ENCODE measurements at places on chromosomes 6 and 20.

GRCh38 chr6:1263039-1263849, 48.7 kb upstream of the FOXQ1 start:
- DNase-seq = no peak

DNA sequence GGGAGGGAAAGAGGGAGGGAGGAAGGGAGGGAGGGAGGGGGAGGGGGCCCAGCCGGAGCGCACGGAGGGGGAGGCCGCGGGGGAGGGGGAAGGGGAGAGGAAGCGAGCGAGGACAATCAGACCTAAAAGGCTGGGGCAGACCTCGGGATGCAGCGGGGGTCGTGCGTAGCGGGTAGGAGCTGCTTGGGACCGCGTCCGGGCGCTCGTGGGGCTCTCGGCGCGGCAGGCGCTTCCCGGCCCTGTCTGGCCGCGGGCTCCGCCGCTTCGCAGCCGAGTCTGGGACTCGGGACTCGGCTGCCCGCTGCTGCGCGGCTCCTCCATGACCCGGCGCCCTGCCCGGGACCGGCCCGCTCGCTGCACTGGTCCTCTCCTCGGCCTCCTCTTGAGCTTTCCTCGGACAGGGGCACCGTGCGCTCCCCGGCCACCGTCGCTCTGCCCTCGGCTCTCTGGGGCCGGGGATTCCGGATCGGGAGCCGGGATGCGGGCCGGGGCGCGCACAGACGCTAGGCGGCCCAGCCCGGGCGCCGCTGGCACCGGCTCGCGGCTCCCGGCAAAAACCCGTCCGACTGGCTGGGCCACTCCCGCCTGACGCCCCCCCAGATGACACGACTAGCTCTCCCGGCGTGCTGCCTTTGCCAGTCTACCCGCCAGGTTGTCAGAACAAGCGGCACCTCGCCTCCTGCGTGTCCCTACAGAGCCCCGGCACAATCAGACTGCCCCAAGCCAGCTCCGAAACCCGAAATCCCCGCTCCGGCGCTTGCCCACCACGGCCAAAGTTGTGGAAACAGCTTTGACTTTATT, 2.2 kb downstream of the TFAP2A start:
- no peak for DNase-seq

GRCh38 chr6:53011979-53012378, 16.9 kb upstream of the GSTA4 start:
- no peak for DNase-seq

DNA sequence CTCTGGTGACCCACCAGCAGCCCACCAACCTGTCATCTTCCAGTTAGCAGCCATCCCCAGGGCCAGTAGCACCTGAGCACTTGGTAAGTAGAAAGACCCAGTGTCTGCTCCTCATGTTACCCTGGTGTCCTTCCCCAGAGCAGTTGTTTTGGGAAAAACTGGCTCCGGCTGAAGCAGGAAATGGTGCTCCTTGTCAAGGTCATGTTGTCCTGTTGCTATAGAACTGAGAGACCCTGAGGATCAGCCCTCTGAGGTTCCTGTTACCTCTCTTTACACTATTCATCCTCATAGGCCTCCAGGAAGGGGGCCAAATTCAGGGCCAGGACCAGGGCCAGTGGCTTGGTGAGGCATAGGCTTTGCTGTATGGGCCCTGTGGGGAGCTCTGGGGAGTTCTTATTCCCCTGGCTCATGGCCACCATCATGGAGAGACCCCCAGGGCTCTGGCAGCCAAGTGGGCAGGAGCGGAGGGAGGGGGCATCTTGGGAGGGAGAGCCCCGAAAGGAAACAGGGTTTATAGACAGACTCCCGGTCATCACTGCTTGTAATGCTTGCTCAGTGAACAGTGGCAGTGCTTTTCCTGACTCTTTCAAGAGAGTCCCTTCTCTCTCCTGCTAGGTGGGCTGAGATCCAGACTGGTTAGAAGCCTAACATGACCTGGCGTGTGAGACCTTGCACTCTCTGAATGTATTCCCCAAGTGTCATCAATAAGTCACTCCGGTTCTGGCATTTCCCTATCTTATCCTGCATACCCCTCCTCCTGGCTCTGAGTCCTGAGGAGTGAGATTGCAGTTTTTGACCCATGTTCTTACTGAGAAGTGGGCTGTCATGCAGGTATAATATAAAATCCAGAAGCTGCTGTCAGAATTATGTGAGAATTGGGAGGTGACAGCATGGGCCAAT, 50.7 kb downstream of the PPARD start:
- no peak for DNase-seq

- DNase-seq = no peak
Measured at GRCh38 chr6:78611102-78611620, 256.2 kb upstream of the IRAK1BP1 start.

DNA sequence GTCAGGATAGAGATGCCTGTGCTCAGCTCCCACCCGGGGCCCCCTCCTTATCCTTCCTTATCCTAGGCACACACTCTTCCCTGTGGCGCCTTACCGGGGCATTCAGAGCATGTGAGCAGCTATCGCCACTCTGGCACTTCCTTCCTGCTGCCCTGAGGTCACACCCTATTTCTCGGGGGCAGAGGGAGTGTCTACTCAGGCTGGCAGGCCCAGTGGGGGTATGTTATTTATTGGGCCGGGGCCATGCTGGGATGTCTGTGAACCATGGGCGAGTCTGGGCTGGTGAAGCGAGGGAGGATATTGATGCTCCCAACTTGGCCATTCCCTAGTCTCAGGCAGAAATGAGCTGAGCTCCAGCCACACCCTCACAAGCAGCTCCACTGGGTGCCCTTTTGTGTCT, 3.9 kb upstream of the LY6G6D start:
- DNase-seq = no peak

DNA sequence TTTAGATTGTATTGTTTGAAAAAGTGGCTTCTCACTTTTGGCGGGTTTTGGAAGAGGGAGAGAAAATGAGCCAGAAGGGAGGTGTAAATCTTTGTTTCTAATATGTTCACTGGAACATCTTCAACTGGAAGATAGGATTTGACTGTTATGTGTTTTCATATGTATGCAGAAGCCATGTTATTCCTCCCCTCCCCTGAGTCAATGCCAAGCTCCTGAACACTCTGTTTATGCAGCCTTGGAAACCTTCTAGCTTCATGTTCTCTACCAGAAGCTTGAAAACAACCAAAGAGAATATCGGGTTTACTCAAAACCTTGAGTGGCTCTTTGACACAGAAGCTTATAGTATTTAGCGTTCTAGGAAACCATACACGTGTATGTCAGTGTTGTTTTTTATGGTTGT, 279.1 kb downstream of the PRL start:
- no peak for DNase-seq

DNA sequence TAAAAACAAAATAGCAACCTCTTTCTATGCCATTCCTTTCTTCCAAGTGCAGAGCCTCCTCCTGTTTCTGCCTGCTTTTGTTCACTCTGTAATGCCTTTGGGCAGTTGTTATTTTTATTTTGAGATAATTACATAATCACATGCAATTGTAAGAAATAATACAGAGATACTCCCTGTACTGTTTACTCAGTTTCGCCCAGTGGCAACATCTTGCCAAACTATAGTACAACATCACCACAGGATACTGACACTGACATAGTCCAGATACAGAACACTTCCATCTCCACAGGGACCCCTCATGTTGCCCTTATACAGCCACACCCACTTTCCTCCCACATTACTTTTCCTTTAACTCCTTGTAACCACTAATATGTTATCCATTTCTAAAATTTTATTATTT, 59.7 kb downstream of the BANF2 start:
- no peak for DNase-seq

DNA sequence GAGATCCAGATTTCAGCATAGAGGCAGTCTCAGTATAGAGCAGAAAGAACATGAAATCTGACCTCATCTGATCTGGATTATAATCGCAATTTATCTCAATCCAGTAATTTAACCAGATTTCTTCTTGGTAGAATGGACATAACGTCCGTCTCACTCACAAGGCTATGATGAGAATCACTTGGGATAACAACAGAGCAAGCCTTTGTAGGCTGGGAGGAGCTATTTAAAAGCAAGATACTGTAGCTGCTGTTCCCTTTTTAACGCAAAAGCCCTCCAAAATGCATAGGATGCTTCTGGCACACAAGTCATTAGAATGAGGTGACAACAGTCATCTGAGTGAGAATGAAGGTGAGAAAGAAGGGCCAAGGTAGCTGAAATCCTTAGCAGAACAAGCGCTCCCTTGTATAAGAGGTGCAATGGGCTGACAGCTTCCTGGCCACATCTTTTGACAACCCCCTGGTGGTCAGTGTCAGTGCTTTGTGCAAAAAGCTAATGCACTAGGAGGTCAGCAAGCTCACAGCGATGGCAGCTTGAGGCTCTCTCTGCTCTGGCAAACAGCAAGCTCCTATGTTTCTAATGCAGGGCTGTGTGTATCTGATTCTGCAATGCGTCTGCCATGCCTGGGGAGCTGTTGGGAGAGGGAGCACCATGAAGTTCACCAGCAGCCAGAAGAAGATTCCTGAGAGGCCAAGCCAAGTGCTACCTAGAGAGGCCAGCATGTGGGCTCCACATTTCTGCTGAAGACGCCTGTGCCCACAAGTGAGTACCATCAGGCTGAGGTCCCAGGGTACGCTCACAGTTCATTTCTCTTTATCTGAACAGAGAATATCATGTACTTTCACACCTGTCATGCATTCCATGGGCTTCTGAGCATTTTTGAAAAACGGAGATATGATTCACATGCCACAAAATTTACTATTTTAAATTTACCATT, 16.2 kb downstream of the METTL24 start:
- DNase-seq = no peak

- DNase-seq = no peak
Measured at GRCh38 chr6:103284835-103285234, 1574.9 kb downstream of the HACE1 start.

All from activated naive CD4-positive, alpha-beta T cell (primary cell).